Tibial nerve (tissue), 4 donors: ENCODE measurements at places on chromosomes 6 and 20. TPM values are rescaled to one million over a fixed set of nuclear protein-coding genes. Genes with fewer than 3 reads are reported as not detected.

DNA sequence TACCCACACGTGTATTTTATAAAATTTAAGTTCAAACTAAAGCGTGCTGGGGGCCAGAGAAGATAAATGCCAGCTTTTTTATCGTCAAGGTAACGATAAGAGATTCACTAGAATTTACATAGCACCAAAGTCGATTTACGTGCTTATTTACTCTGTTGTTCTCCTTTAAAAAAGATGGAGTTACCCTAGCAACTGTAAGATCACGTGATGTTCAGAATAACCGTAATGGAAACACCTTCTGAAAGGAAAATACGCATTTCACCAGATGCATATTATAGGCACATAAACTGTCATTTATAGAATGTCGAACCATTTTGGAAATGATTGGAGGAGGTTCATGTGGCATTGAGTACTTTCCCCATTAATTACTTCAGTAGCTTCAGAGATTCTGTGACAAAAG is 207.6 kb downstream of the TSHZ2 start:
- no peak for DNase-seq

DNA sequence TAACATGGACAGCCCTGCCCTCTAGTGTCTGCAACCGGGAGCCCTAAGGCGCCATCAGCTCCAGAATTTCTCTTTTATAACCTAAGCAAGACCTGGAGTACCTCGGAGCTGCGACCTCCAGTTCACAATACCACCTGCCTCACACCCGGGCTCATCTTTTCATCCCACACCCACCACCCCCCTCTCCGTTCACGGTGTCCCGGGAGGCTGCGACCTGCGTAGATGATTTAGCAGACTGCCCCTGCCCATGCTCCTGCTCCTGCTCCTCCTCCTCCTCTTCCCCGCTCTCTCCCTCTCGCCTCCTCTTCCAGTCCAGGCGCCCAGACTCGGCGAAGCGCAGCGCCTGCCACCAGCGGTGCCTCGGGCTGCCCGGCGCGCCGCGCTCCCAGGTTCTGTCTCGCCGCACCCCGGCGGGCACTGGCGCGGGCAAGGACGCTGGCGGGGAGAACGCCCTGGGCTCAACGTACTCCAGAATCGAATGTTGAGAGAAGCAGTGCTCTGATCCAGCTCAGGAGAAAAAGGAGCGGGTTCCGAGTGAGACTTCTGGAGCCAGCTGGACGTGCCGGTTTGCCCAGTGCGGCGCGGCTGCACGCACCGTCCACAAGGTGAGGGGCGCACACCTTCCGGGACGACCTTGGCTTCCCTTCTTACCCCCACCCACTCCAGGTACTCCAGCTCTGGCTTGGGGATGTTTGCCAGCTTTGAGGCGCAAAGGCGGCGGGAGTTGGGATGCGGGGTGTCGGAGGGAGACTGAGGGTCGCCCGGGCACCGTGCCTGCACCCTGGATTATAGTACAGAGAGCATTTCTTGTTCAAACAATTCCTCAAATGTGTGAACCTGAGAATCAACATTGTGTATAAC is at the start of gene HTR1E:
HTR1E (plus strand) TSS at position 310 of the 861 bp plus-strand sequence. CDS start 77,807 bp downstream, outside the sequence.
- peak; percentile 11 for DNase-seq

DNA sequence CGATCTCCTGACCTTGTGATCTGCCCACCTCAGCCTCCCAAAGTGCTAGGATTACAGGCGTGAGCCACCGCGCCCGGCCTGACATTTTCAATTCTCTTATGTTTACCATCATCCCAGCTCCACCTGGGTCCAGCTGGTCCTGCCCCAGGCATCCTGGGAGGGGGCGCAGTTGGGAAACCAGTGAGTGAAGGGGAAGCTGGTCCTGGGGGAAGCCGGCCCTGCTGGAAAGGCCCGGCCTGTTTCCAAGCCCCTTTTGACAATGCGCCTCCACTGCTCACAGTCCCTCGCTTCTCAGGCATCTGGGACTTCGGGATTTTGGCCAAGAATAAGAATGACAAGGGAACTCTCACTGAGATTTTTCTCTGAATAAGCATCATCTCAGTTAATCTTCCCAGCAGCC is 14.2 kb downstream of the SLC13A3 start:
- no peak for DNase-seq

GRCh38 chr20:1897965-1898464 is 2.8 kb downstream of the SIRPA start:
- DNase-seq = no peak

DNA sequence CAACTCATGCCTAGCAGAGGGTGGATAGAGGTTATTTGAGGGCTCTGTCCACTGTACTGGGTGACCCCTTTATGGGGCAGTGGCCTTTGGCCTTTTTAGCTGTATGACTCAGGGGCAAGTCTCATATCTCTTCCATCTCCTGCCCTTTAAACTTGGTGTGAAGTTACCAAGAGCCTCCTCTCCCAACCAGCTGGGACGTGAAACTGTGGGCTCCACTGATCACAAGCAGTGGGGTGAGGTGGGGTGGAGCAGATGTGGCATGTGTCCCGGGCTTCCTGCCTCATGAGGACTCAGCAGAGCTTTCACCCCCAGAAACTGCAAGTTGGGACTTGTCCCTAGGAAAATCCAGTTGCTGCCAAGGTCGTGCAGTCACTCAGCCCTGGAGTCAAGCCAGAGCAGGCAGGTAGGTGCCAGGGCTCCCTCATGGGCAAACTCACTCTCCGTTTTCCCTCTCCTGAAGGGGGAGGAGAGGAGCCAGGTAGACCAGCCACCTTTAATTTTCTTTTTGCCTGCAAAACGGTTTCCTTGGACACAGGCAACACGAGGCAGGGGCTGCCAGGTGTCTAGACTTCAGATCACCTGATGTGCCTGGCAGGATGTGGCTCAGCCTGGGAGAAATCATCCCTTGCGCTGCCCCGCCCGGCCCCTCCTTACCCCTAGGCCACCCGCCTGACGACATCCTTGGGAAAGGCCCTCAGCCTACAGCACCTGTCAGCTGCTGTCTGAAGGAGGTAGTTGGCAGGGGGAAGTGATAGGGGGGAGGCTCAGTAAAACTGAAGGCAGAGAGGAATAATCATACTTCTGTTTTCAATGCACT is 4.0 kb downstream of the CDKN1A start:
- DNase-seq = no peak

- DNase-seq = no peak
These were observed 35.6 kb upstream of the RPS6KA2 start for GRCh38 chr6:166662690-166663089.

GRCh38 chr6:7959453-7959852 is 48.9 kb upstream of the TXNDC5 start:
- no peak for DNase-seq

DNA sequence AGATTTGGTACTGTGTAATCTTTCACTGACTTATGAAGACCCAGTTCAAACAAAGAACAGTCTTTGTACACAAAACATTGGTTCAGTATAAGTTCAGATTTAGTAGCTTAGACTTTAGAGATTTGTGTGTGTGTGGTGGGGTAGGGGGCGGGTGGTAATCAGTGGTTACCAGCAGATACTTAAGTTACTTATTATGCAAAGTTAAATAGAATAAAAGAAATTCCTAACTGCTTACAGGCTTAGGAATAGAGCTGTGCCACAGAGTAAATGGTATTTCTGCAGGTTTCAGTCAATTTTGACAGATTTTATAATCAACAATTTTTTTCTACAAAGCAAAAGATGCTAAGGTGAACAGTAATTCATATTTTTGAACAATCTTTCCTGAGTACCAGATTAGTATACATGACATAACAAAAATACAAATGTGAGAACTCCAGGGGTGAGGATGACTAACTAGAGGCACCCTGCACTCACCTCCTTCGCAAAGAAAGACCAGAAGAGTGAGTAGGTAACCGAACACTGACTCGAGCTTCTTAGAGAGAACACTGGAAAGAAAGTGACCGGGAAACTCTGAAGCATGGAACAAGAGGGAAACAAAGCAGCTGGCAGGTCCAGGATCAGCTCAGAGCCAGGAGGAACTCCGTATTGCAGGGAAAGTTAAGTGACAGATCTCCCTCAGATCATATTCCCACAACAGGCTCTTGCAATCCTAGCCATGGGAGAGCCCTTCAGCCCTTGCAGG is 560.6 kb downstream of the COL12A1 start:
- no peak for DNase-seq

- DNase-seq = no peak
These were observed 729.1 kb upstream of the HS3ST5 start for GRCh38 chr6:115071962-115072361.

DNA sequence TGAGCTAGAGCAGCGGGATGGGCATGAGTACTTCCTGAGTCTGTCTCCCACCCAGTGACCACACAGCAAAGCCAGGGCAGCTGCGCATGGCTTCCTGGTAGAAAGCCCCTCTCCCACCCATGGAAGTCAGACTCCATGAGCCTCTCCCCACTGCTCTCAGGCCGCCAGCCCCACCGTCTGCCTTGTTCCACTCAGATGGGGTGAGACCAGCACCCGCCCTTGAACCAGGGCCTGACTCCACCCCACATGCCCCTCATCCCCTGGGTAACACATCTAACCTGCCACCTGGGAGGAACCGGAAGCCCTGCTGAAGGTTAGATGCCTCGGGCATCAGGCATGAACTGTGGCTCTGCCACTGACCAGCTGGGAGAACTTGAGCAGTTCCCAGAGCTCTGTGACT is 227.8 kb downstream of the NRN1 start:
- no peak for DNase-seq

- DNase-seq = no peak
These were observed 38.6 kb downstream of the CEBPB start for GRCh38 chr20:50229156-50229607.

- DNase-seq = no peak
These were observed 137.9 kb downstream of the RPS12 start for GRCh38 chr6:132952031-132952867.

DNA sequence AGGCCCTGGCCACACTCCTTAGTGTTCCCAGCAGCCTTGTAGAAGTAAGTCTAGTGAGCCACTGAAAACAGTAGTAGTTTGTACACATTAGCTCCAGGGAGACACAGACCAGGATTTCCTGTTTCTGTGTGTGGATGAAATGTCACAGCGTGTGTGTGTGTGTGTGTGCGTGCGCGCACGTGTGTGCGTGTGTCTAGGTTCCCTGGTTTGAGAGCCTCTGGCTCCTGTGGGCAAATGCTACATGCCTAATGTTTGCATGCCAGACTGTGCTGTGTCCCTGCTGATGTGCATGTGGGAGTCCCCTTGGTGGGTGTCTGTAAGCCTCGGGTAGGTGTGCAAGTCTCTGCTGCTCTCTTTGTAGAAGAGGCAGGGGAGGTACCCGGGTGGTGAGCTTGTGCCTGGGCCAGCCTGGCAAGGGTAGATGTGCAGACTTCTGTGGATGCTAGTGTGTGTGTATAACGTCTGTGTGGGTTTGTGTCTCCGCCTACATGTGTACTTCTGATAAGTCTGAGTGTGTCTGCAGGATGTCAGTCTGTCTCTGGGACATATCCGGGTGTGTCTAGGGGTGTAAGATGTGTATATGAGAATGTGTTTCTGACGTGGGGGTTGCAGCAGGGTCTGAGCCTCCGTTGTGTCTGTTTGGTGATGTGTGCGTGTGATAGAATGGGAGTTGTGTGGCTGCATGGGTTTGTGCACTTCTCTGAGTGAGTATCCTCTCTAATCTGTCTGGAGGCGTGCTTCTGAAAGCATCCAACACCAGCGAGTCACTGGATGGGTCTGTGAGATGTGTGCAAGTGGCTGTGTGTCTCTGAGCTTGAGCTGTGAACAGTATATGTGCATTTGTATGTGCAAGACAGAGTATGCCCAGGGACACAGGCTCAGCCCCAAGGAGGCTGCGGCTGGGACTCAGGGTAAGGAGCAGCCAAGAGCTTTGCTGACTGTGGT is 19.0 kb upstream of the TLDC2 start:
- DNase-seq = no peak

- no peak for DNase-seq
These were observed 429.0 kb downstream of the PREX1 start for GRCh38 chr20:48398506-48399449.

DNA sequence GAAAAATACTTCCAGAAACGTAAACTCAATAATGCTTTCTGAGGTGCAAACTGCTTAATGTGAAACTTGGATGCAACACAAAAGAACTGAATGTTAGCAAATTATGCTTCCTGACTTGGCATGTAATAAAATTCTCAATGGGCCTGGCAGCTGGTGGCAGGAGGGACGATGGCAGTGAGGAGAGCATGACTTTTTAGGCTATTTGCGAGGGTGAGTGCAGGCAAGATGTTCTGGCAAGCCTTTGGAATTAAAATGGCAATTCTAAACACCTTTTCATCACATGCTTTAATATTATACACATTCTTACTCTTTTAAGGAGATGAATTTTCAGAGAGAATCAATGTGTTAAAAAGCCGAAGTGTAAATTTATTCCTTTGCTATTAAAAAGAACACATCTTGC is 224.8 kb upstream of the CDH4 start:
- DNase-seq = no peak

DNA sequence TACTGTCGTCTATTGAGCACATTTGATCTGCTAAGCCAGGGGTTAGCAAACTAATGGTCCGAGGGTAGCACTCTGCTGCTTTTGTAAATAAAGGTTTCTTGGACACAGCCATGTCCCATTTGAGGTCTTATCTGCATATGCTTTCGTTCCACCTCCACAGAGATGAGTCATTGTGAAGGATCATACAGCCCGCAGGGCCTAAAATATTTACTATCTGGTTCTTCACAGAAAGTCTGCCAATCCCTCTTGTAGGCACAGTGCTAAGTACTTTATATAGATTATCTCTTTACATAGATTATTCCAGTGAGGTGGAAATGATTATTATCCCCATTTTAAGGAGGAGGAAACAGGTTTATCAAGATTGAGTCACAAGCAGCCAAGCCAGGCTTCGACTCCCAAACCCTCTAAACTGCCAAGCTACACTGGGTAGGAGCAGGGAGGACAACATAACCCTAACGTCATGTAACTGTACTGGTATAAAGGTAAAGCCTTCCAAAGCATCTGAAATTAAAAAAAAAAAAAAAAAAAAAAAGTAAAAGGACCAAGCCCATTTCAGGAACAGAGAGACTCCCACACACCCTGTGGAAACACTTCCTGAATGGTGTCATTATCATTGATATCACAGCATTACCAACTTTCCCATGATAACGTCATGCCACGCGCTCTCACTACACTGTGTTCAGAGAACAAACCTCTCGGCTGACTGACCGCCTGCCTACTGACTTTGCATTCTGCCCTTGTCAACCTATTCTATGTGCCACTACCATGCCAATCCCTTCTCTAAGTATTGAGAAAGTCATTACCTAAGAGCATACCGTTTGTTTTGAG is 101.0 kb downstream of the KIF16B start:
- DNase-seq = no peak

MDFI gene
- total RNA-seq = 27.3 TPM

ZCCHC3 gene
- 23.9 TPM for total RNA-seq

RAB32 gene
- 25.7 TPM for total RNA-seq

CCN5 gene
- total RNA-seq = 355 TPM

TFAP2C gene
- total RNA-seq = 0.20 TPM

FOXQ1 gene
- total RNA-seq = not detected

EYS gene
- 4.5 TPM for total RNA-seq

RAB5IF gene
- 44.6 TPM for total RNA-seq

MICA gene
- total RNA-seq = 15.9 TPM
